ENCODE measurements at places on chromosomes 5 and 9.

GRCh38 chr5:55817030-55817429, 34.1 kb upstream of the IL31RA start:
- no peak for DNase-seq

DNA sequence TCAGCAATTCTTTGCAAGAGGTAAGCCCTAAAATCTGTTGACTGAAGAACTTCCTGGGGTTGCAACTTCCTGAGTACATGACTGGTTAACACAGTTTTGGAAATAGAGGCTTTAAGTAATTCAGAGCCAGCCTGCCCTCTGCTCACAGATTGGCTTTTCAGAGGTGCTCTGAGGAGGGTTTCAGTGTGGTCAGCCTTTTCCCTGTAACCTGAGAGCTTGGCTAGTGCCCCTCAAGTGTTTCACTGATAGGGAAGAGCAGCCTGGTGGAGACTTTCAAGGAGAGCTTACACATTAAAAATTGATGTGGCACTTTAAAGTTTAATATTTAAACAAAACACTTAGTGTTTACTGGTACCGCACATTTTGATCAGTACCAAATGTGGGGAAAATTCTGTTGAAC, 56.7 kb upstream of the FOXB2 start:
- no peak for DNase-seq

DNA sequence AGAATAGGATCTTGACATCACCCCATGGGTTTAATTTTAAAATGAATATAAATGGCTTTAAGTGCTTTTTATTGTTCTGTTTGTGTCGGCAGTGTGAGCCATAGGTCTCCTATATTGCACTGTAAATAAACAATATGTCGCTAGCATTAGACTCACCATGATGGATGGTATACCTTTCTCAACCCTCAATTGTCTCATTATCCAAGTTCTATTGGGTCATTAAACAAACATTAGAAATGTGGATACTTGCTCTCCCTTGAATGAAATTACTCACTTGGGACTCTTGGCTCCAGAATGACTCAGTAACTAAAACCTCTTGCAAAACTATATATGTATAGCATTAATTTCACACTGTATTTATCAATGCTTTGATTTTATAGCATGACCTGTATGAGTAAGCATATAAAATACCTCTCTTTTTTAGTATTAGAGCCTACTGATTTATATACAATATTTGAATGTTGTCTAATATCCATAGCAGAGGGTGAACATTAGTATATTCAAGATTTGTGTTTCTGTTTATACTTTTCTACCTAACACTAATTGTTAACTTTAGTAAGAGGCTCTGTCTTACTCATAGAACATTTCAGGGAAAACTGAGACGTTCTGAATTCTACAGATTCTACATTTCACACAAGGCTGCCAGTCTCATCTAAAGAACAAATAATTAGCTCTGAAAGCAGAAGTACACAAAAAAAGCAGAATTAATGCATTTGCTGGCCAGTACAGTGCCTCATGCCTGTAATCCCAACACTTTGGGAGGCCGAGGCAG, 303.8 kb upstream of the PRR16 start:
- no peak for DNase-seq

GRCh38 chr9:71692337-71692736, 76.0 kb downstream of the CEMIP2 start:
- DNase-seq: no peak

DNA sequence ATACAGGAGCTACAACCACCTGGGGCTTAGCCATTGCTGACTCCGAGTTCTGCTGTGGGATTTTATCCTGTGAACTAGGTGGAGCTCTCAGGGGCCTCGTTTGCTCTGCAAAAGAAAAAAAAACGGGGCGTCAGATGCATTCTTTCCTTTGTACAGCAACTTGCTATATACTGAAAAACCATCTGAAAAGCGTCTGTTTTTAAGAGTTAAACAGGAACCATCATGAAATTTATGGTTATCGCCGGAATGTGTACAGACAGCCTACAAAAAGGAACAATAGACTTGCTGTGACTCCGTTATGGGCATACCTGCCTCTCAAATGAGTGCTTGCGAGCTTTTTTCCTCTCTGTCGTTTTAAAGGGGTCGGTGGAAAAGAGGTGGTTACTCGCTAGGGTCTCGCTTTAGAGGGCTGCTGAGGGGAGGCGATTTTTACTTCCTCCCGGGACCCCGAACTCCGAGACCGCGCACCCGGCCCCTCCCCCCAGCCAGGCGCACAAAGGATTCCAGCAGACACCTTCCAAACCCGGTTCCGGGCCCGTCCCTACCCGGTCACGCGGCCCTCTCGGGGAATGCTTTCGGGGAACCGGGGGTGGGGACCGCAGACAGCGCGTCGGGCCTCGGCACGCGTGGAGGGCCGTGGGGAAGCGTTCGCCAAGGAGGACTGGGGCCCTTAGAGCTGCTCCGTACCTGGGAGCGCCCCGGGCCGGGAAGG, 826 bp downstream of the PAIP1 start:
- no peak for DNase-seq

DNA sequence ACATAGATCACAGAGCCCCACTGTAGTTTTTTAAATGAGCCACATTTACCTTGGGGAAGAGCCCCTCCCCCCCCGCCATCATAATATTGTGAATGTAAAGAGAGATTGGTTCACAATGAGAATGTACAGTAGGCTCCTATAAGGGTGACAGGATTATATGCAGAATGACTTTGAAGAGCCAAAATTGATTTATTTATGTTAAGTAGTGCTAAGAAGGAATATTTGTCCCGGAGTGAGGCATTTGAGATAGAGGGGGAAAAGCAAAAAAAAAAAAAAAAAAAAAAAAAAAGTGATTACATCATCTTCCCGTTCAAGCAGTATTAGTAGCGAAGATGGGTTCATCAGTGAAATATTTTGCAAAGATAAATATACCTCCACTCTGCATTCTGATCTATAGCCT, 73.9 kb downstream of the PIK3R1 start:
- no peak for DNase-seq

DNA sequence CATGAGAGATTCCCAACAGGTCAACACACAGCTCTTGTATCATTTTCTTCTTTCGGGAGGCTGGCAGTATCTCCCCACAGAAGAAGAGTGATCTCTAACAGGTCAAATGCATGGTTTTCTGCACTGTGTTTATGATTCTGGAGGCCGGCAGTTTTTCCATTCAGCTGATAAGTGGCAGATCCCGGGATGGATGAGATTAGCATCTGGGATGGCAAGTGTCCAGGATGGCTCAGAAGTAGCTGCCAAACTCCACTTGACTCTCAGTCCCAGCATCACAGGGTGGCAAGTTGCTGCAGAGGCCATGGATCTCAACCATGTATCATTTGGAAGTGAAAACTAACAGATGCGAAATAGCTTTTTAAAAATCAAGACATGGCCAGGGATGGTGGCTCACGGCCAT, 97.8 kb upstream of the SLC44A1 start:
- no peak for DNase-seq

GRCh38 chr5:89584339-89584956, 701.5 kb upstream of the MEF2C start:
- peak; percentile 55 for DNase-seq

GRCh38 chr9:130235558-130236435, 29.8 kb upstream of the HMCN2 start:
- no peak for DNase-seq

DNA sequence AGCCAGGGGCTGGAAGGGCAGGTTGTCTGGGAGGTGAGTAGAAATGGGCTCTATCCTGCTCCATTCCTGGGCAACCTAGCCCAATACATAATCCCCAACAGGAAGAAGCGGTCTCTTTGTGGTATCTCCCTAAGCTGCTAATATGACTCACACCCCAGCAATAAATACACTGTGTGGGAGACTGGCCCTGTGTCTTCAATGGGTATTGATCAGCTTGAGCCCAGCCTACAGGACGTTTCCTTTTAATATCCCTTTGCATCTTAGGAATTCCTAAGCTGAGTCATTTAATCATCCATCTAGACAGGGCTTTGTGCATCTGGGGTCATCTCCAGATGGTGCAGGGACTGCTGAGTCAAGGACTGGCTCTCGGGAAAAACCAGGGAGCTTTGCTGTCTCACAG, 207.0 kb upstream of the PANK3 start:
- no peak for DNase-seq
